ENCODE measurements at places on chromosomes 7 and 10.
A peak's percentile ranks its signal among the peaks of the same experiment; 100 is the strongest.

GRCh38 chr7:4200546-4201094, 481.5 kb upstream of the FOXK1 start:
- DNase-seq = no peak

DNA sequence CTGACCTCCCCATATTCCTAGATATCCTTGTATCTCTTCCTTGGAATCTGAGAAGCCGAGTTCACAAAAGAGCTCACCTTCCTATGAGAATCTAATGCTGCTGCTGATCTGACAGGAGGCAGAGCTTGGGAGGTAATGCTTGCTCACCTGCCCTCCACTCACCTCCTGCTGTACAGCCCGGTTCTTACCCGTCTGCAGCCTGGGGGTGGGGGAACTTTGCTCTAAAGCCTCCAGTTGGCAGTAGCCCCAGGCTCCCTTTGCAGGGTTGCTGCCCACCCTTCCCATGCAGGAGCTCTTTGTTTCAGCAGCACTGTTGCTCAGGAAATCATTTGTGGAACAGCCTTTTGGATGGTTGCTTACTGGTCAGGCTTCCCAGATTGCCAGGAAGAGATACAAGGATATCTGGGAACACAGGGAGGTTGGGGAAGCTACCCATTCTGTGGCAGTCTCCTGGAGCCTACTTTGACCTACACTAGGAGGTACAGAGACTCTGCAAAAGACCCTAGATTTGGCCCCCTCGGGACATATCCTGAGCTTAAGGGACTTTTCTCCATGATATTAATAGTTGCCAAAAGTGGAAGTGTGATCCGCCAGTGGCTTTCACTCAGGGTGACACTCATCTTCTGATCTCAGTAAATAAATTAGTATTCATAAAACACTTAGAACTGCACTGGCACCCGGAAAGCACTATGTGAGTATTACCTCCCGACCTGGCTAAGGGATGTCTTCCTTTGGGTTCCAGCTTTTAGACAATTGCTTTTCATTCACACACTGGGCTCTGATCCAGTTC, 363.7 kb upstream of the PODXL start:
- no peak for DNase-seq

GRCh38 chr7:39084349-39084748, 106.6 kb downstream of the POU6F2 start:
- peak; percentile 96 for DNase-seq

DNA sequence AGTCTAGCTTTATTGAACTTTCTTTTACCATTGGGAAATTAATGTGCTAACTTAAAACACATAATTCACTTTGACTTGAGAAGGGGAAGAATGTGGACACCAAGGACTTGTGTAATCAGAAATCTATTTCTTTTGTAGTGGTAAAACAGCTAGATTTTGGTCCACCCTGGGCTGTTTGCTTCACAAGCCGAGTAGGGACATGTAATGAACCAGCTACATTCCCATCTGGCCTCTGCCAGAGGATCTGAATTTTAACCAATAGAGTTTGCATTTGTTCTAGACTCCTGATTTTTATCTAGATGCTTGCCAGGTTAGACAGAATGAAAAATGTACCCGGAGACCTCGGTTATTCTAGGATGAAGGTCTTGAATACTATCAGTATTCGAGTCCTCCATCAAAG, 1.9 kb downstream of the CACNB2 start:
- no peak for DNase-seq

- DNase-seq = no peak
Observed at GRCh38 chr7:70314221-70314620, 715.9 kb downstream of the AUTS2 start.

- DNase-seq = no peak
Observed at GRCh38 chr10:49090189-49090575, 25.1 kb downstream of the VSTM4 start.

GRCh38 chr7:144437370-144438191, 34.1 kb upstream of the NOBOX start:
- peak; percentile 42 for DNase-seq

- DNase-seq = no peak
Observed at GRCh38 chr7:139791316-139791715, 13.5 kb upstream of the HIPK2 start.

- no peak for DNase-seq
Observed at GRCh38 chr7:44046321-44047061, 2.0 kb downstream of the DBNL start.

- DNase-seq = no peak
Observed at GRCh38 chr10:45378914-45379726, 5.1 kb downstream of the ALOX5 start.

- DNase-seq = no peak
Observed at GRCh38 chr7:25835197-25835596, 316.8 kb upstream of the NFE2L3 start.

GRCh38 chr10:18665815-18666558, 6.8 kb downstream of the ARL5B start:
- DNase-seq = no peak

- no peak for DNase-seq
Observed at GRCh38 chr7:158710651-158711102, 6.1 kb upstream of the NCAPG2 start.

DNA sequence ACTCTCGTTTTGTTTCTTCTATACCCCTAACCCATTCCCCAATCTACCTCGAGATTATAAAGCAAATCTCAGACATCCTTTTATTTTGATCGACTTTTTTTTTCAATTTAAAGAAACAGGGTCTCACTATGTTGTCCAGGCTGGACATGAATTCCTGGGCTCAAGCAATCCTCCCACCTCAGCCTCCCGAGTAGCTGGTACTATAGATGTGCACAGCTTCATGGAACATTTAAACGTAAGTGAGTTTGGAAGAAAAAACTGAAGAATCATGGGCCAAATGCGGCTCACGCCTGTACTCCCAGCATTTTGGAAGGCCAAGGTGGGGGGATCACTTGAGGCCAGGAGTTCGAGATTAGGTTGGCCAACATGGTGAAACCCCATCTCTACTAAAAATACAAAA, 96.0 kb downstream of the UPF2 start:
- no peak for DNase-seq

GRCh38 chr7:124275411-124275810, 242.5 kb upstream of the TMEM229A start:
- peak; percentile 4 for DNase-seq

DNA sequence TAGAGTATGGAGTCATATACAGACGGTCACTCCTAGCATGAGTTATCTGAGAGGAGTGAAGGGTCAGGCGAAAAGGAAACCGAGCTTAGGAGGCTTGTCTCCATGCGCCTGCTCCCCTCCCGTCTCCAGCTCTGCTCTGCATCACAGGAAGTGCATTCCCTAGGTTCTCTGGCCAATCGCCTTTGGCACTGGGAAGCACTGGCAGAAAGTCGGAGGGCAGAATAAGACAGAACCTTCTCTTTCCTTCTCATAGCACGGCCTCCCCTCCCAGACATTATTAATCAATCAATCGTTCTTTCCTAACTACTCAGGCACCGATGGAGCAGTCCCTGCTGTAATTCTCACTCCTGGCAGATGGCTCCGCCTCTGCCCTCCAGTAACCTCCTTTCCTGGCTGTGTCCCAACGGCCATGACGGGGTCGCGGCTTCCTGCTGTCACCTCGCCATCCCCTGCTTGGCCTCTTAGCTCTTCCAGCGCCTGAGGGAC, 177.1 kb downstream of the FRMD4A start:
- DNase-seq = no peak

GRCh38 chr10:82150123-82150900, 275.3 kb downstream of the NRG3 start:
- DNase-seq = peak; percentile 5

- DNase-seq = no peak
Observed at GRCh38 chr7:80841423-80841955, 77.4 kb downstream of the SEMA3C start.

GRCh38 chr7:101402081-101402779, 39.6 kb downstream of the COL26A1 start:
- no peak for DNase-seq

DNA sequence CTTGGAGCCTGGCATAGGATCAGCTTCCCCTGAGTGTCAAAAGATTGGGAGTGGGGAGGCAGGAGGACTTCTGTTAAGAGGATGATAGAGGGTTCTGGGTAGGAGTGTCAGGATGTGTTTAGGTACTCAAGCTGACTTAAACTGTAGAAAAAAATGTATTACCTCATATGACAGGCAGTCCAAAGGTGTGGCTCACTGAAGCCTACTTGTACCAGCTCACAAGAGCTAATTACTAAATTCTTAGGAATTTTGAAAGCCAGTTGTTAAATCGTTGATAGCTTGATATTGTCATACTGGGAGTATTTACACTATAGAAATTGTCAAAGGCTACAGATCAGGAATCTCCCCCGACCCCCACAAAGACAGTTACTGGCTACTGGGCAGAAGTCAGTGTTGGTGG, 32.1 kb downstream of the FAS start:
- no peak for DNase-seq

DNA sequence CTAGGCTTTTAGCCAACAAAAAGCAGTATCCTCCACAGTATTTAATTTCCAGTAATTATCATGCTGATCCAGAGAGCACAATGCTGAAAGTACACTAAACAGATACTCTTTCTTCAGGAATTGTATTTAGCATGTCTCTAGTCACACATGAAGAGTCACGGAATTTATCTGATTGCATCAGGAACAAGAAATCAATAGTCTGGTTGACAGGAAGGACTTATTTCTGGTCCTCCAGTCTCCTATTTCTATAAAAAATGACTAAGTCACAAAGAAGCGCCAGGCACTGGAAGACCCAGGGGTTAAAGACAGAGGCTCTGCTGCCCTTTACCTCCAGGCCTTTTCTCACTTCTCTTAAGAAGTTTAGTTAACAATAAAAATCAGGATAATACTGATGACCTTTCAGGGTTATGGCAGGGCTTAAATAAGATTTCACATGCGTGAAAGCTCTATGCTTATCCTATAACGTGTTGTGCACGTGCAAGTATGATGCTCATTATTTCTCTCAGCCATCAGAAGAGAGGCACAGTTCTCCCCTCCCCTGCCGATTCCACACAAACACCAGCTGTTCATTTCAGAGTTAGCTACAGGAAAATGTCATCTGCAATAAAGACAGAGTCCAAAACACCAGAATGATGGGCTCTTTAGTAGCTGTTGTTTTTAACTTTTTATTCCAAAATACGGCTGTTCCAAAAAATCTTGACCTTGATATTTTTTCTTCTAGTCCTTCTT, 36.9 kb downstream of the SLC26A4 start:
- no peak for DNase-seq

GRCh38 chr7:76185187-76185896, 16.4 kb upstream of the SRRM3 start:
- no peak for DNase-seq

DNA sequence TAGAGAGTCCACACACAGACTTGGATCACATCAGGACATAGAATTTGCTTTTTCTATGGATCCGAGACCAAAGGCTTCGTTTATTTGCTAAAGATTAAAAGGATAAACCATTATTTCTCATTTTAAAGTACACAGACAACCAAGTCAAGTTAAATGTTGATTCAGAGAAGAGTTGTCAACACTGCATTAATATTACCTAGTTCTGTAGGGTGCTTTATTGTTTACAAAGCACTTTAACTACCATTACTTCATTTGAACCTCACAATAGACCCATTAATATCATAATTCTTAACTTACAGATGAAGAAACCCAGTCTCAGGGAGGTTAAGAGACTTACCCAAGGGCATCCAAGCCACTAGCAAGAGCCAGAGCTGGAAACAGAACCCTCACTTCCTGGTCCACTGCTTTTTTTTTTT, 43.2 kb upstream of the GSAP start:
- peak; percentile 89 for DNase-seq

GRCh38 chr7:41459183-41459582, 243.7 kb downstream of the INHBA start:
- DNase-seq = no peak

GRCh38 chr10:34299105-34299611, 515.9 kb downstream of the PARD3 start:
- peak; percentile 70 for DNase-seq

GRCh38 chr10:94279835-94280709, 82.7 kb downstream of the NOC3L start:
- DNase-seq = peak; percentile 2

GRCh38 chr7:133048589-133048988, 33.3 kb downstream of the CHCHD3 start:
- DNase-seq = no peak

GRCh38 chr10:125080296-125080695, 80.1 kb downstream of the CTBP2 start:
- DNase-seq = no peak
